ENCODE measurements at places on chromosomes 4 and X.

- peak; percentile 26 for DNase-seq
Measured at GRCh38 chrX:30521440-30522182, 56.0 kb downstream of the TASL start.

DNA sequence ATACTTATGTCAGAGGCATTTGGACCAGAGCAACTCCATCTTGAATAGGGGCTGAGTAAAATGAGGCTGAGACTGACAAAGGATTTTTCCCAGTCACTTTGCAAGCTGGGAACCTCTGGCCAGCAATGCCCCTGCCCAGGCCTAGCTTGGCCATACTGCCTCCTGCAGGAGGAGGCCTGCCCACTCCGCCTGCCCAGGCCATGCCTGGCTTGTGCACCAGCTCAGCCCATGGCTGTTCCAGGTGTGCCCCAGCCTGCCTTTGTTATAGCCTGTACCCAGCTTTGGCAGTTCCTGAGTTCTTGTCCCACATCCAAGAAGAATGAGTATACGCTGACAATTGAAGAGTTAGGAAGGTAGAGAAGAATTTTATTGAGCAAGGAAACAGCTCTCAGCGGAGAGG lies 176.1 kb downstream of the AASDH start:
- DNase-seq: no peak

DNA sequence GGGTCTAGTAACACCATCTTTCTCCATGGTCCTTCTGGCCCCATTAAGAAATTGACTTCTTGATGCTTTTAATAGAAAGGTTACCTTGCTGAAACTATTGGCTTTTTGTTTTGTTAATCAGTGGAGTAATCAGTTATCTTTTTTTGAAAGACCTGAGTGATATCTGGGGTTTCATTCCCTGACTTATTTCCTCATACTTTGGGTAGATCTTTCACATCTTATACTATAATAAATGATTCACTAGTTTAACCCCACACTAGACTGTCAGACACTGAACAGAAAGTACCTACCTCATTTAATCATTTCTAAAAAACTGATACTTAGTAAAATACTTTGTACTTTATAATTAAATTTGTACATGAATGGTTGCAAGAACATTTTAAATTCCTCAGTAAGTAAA lies 1021.1 kb downstream of the STIM2 start:
- DNase-seq: no peak

DNA sequence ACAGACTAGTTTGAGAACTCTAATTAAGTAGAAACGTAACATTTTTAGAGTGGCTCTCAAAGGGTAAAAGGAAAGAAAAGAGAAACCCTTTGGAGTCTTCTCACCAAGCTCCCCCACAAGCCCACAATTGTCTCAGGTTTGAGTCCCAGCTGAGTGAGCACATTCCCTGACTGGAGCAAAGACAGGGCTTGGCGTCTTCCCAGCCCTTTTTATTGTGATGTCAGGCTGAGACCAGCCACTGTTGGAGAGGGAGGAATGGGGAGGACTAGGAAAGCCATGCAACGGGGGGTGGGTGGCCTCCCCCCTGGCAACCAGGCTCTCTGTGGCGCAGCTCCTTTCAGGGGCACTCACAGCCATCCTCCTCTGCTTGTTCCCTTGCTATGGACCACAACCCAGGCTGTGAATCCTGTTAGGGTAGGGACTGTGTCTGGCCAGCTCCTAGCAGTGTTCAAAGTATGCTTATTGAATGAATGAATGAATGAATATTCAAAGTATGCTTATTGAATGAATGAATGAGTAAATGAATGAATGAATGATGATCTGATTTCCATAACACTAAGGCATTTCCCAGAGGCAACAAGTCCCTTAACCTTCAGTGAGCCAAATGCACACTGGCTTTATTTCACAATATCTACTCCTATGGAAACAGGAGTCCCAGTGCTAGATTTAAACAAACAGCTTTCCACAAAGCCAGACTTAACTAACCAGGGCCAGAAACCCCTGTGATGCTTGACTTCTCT lies 413.3 kb downstream of the MID1IP1 start:
- DNase-seq: no peak

DNA sequence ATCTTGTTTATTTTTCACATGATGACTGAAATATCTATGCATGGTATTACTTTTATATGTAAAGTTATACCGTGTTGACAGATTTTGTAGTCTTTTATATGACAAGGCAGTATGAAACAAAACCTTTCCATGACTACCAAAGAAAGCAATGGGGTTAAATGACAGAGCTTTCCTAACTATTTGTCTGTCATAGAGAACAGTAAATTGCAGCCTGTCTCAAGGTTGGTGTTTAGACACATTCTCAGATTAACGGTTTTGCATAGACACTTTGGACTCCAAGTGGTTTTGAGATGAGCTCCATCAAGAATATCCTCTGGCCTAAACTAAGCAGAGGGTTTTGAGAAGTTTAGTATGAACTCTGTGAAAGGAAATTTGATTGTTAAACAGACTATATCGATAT lies 180.7 kb upstream of the TENM3 start:
- DNase-seq: no peak

DNA sequence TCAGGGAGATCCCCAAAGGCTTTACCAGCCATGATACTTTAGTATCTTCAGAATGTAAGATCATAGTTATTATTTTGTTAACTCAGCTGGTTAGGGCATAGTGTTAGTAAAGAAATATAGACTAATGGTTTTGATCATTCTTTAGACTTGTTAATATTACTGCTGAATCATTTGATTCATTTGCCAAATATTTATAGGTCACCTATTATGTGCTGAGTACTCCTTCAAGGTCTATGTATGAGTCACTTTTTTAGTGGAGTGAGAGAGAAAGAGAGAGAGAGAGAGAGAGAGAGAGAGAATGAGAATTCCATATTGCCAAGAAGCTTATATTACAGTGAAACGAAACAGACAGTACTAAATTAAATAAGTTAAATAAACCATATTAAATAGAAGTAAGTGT lies 110.3 kb downstream of the UBE2NL start:
- no peak for DNase-seq

DNA sequence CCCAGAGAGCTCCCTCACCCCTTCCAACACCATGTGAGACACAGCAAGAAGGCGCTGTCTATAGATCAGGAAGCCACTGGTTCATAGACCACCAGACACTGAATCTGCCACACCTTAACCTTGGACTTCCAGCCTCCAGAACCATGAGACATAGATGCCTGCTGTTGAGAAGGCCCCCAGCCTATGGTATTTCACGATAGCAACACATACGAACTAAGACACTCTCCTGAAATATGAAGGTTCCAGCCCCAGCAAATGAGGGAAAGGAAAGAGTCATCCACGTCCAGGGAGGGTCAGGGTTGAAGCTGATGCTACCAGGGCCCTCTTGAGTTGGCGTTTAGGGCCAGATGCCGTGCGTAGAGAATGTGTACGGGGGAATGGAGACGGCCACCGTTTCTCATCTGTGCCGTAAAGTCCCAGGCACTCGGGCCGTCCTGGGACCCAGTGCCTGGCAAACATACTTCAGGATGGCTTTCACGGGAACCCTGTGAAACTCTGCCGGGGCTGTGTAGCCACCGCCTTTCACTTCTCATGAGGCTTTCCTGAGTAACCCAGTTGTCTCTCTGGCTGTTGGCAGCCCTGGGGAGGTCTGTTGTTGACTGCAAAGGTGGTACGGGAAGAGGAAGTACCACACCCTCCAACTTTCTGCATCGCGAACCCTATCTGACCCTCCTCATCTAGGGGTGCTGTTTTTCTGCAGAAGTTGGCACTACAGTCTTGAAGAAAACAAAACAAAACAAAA lies 17.7 kb upstream of the P2RY8 start:
- DNase-seq: no peak

DNA sequence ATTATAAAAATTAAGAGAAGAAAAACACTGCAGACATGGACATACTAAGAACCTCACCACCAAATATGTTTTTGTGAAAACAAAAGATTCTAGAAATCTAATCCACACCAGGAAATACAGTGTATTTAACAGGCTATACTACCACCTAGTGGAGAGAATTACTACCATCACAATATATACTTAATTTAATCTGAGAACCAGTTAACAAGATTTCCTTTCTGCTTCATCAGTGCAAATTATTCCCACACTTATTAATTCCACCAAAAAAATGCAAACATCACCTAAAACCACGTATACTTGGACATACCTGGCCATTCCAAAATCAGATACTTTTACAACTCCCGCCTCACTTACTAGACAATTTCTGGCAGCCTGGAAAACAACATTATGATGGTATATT lies 7.0 kb upstream of the TXK start:
- no peak for DNase-seq

DNA sequence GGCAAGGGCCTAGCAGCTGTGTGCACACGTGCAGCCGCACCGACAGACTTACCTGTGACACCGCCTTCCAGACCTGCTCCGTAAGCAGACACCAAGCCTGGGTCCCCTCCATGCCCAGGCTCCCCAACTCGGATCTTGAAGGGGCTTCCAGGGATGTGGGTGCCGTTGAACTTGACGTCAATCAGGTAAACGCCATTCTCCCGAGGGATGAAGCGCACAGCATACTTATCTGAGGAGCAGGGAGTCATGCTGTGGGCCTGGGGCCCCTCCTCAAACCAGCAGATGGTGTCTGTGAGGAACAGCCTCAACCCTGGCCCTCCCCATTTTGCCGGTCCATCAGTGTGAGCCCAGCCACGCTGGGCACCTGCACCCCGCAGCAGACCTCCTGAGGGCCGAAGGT lies 24.5 kb downstream of the FLNA start:
- no peak for DNase-seq

- DNase-seq: no peak
Measured at GRCh38 chr4:19298998-19299397, 952.7 kb upstream of the SLIT2 start.

DNA sequence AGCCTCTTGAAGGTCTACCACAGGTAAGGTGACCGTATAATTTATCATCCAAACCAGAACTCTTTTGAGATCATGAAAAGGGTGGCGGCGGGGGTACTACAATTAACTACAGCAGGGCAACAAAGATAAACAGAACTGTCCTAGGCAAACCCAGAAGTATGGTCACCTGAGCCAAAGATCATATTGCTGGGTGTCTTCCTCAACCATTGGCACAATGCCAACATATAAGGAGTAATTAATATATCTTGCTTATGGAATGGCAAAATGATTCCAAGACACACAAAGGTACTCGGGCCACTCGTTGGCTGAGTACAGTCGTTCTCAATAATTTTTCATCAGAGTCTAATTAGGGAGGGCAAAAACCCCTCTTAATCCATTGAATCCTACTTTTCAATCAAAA lies 273.3 kb downstream of the QDPR start:
- no peak for DNase-seq

DNA sequence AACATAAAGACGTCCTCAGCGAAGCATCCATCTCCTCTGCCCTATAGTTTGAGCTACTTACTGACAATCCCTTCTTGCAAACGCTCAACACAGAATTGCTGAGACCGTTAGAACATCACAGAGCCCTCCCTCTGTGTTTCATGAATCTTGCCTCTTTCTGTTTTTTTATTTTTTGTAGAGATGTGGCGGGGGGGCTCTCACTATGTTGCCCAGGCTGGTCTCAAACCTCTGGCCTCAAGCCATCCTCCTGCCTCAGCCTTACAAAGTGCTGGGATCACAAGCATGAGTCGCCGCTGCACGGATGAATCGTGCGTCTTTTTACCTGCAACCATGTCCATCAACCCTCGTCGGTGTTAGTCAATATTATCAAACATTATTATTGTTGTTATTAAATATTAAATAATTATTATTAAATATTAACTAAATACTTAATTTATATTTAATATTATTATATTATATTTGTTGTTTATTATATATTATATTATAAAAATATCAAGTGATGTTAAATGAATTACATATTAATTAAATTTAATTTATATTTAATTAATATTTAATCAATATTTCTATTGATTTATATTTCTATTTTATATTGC lies 200.7 kb downstream of the CRLF2 start:
- DNase-seq: no peak

DNA sequence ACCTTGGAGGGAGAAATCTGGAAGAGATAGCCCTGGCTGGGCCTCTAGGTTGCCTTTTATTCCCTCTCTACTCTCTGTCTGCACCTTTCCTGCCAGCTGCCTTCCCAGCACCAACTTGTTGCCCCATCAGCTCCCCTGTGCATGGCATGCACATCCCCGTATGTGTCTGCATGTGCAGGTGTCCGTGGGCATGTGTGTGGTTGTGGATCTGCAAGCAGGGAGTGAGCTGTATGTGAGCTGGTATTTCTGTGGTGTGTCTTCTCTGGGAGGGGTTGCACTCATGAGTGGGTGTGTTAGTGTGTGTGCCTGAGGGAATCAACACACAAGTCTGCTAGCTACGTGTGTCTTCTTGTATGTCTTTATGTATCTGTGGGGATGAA lies 9.9 kb downstream of the L1CAM start:
- DNase-seq: no peak

DNA sequence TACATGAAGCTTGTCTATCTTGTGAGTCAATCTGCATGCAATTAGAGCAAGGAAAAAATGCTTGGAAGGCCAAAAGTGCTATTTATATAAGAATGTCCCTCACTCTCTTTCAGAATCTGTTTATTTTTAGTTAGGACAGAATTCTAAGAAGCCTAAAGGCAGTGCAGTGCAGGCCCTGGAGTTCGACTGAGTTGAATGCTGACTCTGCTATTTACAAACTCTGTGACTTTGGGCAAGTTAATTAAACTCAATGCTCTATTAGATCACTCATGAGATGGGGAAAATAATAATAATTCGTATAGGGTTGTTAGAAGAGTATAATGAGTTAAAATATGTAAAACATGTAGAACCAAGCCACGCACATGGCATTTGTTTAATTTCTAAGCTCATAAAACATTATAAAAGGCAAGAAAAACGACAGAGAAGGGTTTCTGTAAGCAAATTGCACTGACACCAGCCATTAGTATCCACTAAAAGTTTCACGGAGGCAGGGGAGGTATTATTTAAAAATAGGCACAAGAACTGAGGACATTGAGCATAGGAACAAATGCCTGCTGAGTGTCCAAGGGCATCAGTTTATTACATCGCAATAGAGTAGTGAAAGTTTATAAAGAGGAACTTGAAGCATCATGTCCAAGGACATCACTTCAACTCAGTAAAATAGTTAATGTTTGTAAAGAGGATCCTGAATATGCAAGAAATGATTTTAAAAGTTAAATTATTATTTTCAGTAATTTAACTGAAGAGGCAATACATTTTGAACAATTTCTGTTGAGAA lies 115.0 kb upstream of the INPP4B start:
- no peak for DNase-seq

Measured in AG04449 (cell line).